ENCODE measurements at places on chromosomes 6 and 20.
A peak's percentile ranks its signal among the peaks of the same experiment; 100 is the strongest.

DNA sequence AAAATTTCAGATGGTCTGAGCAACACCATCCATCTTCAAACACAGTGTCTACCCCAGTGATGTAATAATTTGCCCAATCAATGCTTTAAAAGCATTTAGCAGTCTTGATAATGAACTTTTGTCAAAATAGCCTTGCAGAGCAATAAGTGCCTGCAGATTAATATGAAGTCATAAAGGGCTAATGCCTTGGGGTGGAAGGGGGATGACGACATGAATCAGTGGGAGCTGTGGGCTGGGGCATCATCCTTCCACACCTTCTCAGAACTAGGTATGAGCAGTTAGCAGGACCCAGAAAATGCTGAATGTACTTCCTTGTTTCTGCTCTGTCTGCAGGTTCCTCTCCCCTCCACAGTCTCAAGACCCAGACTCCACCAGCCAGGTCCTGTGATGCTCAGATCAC, 166.2 kb upstream of the MAFB start:
- DNase-seq, result no peak

DNA sequence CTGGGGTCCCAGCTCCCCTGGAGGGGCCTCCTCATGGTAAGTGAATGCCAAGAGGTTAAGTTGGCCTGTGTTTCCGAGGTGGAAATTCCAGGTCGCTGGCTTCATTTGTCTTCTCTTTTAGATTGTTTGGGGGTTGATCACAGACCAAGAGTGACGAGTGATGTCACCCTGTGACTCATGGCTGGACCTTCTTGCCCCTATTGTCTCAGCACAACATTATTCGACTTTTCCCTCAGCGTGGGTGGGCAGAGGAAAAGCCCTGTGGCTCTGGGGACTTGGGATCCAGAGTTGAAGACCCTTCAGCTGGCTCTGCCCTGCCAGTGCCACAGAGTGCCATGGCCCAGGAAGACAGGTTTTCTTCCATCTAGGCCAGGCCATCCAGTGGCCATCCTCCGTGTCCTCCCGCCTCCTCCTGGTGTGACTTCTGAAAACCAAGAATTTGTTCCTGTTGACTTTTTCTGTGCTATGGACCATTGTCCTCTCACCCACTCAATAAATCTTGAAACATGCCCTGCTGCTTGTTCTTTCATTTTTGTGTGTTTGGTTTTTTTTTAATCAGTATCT, 15.4 kb upstream of the SNHG17 start:
- DNase-seq, result peak; percentile 81

DNA sequence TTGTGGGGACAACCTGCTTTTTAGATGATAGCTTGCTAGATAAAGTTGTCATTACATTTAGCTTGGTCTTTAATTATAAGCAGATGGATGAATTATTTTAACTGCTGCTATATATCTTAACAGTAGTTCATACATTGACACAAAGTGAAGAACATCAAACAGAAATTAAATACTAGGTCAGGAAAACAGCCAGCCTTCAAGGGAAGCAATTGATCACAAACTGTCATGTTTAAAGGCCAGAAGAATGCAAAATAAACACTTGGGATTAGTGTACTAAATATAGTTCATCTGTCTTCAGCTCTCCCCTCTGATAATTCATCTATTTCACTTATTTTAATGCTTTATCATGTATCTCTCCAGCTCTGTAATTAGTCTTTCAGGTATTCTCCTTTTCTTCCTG, 225.1 kb upstream of the FERMT1 start:
- DNase-seq, result no peak

- peak; percentile 71 for DNase-seq
Measured at GRCh38 chr6:131914967-131915751, 36.0 kb downstream of the CCN2 start.

DNA sequence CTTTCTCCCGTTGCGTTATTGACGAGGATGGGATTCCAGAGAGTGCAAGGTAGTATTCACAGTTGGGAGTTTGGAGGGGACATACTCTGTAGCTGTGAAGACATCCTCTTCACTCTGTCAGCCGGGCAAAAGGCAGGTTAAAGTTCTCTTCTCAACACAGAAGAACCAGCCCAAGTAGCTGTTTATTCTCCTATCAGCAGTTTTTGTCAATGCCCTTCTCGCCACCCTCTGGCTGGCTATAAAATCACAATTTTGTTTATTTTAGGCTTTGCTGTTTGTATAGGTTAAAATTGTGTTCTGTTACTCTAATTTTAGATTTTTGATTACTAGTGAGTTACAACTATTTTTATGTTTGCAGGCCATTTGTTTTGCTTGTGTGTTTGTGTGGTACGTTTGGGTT, 37.9 kb upstream of the MAS1 start:
- no peak for DNase-seq

DNA sequence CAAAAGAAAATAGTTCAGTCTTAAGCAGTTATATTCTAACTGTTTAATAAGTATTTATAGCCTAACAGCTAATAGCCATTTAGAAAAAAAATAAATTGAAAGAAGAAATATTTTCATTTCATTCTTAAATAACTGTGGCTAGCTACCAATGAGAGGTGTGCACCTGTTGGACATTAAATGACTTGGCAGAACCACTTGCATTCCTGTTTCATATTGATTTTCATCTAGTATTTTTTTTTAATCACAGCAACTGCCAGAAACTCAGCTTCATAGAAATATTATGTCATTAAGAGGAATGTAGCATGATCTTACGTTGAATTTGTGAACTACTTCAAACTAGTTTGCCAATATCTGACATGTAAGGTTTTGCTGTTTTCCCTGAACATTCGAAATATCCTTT, 10.1 kb downstream of the NAA20 start:
- no peak for DNase-seq

GRCh38 chr20:34575271-34575670, 16.8 kb downstream of the MAP1LC3A start:
- DNase-seq, result no peak

Data from Daoy (cell line).